Right kidney (tissue), 9 donors: ENCODE measurements at places on chromosomes 2 and 18.

GRCh38 chr18:49591775-49592174 lies 29.9 kb downstream of the LIPG start:
- DNase-seq: no peak

DNA sequence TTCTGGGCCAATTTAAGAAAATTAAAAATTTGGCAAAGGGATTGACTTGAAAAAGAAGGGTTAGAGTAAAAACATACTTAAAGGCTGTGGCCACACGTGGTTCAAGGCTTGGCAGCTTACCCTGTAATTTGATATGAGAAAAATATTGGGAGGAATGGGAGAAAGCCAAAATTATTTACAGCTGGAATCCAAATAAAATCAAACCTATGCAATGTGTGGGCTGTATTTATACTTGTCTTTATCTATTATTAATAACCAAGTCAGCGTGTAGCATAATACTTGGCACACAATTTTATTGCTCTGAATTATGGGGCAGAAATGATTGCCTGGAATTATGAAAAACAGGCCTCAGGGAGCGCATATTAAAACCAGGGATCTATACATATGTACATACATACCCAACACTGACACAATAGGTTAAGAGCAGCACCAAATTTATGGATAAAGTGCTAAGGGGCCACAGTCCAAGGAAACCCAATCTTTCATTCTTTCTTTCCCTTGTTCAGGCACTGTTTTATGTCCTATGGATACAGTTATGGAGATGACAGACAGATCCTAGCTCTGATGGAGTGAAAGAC lies 35.6 kb downstream of the FAM124B start:
- DNase-seq: no peak

- no peak for DNase-seq
Measured at GRCh38 chr2:42844366-42844765, 52.0 kb upstream of the HAAO start.

GRCh38 chr18:2971741-2972552 lies 41.0 kb downstream of the LPIN2 start:
- DNase-seq: peak; percentile 31

GRCh38 chr2:160741271-160741670 lies 247.7 kb upstream of the RBMS1 start:
- DNase-seq: no peak

- DNase-seq: no peak
Measured at GRCh38 chr2:120892271-120892966, 156.8 kb downstream of the GLI2 start.

DNA sequence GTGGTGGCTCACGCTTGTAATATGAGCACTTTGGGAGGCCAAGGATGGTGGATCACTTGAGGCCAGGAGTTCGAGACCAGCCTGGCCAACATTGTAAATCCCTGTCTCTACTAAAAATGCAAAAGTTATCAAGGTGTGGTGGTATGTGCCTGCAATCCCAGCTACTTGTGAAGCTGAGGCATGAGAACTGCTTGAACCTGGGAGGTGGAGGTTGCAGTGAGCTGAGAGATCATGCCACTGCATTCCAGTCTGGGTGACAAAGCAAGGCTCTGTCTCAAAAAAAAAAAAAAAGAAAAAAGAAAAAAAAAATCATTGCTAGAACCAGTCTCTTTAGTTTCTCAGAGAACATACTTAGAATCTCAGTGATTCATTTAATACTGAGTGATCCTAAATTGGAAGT lies 217.1 kb downstream of the DYM start:
- DNase-seq: no peak

DNA sequence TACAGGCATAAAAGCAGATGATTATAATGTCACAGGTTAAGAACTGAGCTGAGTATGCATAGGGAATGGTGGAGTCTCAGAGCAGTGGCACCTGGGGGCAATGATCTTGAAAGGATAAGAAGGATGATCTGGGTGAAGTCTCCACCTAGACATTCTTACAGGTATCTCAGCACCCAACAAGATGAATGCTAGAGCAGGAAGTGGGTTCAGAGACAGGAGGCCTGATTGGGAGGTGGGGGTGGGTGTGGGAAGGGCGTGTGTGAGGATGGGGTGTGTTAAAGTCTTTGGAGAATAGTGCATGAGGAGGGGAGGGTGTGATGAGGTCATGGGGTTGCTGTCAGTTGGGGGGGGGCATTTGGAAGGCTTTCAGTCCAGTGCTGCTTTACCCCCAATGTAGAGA lies 78.8 kb upstream of the UPP2 start:
- DNase-seq: no peak

- no peak for DNase-seq
Measured at GRCh38 chr2:38925982-38926381, 36.3 kb downstream of the ARHGEF33 start.

- no peak for DNase-seq
Measured at GRCh38 chr2:126881591-126881990, 17.1 kb upstream of the TEX51 start.

GRCh38 chr2:72004201-72004915 lies 143.3 kb downstream of the CYP26B1 start:
- DNase-seq: no peak

- DNase-seq: no peak
Measured at GRCh38 chr2:175874291-175874690, 127.8 kb downstream of the LNPK start.

GRCh38 chr2:86487062-86487461 lies 45.9 kb downstream of the KDM3A start:
- DNase-seq: no peak

DNA sequence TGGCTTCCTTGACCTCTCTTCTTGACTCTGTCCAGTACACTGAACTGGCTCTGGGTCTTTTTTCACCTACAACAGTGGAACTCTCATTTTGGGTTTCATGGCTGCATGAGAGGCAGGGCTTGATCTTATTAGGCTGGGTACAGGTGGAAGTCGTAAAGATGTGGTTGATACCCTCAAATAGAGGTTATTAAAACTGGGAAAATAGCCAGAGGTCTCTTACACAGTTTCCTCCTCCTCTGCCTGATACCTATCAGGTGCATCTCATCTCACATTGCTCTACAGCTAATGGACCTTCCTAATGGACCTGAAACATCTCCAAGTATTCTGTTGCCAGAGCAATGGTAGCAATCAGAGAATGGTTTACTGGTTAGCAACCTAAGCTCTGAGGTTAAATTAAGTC lies 231.8 kb downstream of the ETAA1 start:
- DNase-seq: no peak

DNA sequence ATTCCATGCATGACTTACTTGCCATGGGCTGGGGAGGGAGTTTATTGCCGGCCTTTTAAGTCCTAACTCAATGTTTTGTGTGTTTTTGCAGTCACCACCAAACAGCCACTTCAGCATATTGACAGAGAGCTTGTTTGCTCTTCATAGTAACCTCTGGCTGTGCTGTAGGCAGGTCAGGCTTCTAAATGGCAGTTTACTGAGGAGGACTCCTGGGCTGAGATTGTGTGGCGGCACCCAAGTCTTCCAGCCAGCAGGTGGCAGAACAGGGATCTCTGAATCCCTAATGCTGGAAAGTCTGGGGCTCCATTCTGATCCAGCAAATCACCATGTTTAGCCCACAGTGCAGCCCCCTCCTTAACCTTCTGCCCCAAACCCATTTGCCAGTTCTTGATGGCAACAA lies 121.2 kb downstream of the CAPN13 start:
- no peak for DNase-seq

DNA sequence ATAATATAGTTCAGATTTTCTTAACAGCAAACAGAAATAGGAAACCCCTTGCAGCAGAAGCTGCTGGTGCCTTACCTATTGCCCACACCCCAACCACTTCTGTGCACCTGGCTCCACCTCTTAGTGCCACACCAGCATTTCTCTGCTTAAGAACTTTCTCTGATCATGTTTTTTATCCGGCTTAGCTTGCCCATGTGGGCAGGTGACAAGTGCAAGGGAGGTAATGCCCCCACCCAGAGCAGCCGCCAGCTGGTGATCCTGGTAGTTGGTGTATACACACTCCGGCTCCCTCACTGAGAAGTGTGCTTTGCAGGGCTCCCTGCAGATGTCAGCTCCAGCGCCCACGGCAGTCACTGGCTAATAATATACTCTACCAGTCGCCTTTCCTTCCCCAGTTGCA lies 126.3 kb downstream of the ALPK2 start:
- no peak for DNase-seq

DNA sequence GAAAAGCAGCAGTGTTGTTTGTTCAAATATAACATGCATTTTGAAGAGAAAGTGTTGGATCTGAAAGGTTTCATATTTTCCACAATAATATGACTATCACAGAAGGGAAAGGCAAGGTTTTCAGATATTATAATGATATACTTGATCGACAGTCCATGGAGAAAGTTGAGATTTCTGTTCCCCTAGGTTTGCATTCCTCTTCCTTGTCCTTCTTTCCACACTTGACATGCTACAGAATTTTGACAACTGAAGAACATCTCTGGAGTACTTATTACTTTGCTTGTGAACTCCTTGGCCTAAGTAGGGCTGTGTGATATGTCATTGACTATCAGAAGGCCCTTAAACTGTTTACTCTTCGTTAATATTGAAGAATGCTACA lies 46.5 kb downstream of the TMEFF2 start:
- no peak for DNase-seq

- no peak for DNase-seq
Measured at GRCh38 chr2:241942416-241943208, 73.1 kb downstream of the RTP5 start.

- DNase-seq: no peak
Measured at GRCh38 chr2:158619496-158619895, 162.7 kb downstream of the PKP4 start.

DNA sequence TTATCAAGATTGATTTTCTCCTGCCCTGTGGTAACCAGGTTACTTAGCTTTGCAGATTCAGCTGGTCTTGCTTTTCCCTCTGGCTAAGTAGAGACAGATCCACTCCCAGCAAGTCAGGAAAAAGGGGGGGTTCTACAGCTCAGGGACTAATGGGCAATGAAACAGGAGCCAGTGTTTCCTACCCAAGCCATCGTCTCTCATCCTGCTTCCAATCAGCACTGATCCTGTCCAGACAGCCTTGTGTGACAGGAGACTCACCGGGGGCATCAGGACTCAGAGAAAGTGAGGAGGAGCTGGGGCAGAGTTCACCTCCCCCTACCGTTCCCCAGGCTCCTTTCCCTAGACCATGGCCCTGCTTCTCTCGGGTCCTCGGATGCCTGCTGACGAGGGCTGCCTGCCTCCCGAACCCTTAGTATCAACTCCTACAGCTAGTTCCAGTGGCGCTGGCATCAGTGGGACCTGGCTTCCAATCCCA lies 307.6 kb downstream of the ALK start:
- no peak for DNase-seq

DNA sequence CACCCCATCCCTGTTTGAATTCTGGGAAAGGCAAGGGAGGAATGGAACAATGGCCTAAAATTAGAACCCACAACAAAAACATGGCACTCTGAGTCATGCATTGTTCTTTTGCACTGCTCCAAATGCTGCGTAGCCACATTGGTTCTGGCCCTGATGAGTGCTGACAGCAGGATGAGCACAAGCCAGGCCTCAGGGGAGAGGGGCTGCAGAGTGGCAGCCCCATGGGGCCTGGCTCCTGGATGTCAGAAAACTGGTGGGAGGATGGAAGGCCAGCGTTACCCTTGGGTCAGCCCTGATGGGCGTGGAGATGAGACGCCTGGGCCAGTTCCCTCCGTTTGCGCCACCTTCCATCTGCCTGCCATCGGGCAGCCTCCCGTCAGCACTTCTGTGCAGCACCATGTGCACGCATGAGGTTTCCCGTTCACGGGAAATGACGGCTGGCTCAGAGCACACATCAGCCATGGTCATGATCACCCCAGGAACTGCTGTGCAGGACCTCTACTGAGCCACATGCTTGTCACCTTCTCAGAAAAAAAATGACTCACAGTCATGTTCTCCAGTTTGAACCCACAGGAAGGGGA lies 65.6 kb downstream of the CYP26B1 start:
- no peak for DNase-seq

DNA sequence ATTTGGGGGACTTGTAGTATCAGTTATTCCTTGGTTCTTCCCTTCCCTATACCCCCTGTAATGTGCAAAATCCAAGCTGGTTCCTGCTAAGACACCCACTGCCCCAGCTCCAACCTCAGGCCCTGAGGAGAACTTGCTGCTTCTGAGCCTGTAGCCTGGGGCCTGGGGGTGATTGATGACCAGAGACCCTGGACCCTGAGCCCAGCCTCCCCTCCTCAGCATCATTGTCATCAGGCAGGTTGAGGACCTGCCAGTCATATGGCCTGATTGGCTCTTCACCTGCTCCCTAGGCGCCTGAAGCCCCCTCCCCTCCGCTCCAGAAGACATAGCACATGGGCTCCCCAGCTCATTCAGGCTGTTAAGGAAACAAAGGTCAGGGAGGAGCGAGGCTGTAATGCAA lies 73.8 kb upstream of the YWHAQ start:
- no peak for DNase-seq

GRCh38 chr2:174198846-174199564 lies 49.3 kb downstream of the OLA1 start:
- no peak for DNase-seq

DNA sequence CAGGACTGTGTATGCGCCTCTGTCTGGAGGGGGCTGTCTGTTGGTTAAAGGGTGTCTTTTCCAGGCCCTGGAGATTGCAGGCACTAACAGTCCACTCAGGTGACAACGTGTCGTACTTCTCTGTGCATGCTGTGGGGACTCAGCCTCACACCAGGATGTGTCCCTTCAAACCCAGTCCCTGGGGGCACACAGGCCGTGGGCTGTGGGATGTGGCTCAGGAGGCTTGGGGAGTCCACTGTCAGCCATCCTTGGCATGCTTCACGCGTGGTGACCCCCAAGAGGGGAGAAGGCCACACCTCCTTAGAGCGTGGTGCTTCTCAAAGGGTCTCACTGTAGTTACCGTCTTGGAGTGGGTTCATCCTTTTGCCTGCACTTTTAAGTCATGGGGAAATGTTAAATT lies 127.8 kb downstream of the KLHL29 start:
- no peak for DNase-seq

DNA sequence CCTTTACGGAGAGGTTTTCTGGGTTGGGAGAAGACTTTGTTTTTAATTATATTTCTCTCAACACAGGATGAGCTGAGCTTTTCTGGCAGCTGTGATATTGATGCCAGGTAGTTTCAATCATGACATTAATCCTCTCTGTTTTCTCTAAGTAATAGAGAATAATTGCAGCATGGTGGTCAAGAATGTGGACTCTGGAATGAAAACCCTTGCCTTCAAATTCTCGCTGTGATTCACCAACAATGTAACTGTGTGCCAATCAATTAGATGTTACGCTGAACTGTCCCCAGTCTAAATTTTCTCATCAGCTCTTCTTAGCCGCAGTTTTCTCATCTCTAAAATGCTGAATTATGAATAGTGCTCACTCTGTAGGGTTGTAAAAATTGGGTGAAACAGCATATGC lies 31.6 kb upstream of the PPM1B start:
- no peak for DNase-seq

GRCh38 chr2:102334486-102334885 lies 21.1 kb upstream of the IL18R1 start:
- no peak for DNase-seq

- peak; percentile 59 for DNase-seq
Measured at GRCh38 chr2:163734881-163735684, 725 bp downstream of the FIGN start.

- no peak for DNase-seq
Measured at GRCh38 chr2:178484245-178485041, 4.2 kb downstream of the PLEKHA3 start.
